ENCODE measurements at places on chromosomes 12 and 14.

DNA sequence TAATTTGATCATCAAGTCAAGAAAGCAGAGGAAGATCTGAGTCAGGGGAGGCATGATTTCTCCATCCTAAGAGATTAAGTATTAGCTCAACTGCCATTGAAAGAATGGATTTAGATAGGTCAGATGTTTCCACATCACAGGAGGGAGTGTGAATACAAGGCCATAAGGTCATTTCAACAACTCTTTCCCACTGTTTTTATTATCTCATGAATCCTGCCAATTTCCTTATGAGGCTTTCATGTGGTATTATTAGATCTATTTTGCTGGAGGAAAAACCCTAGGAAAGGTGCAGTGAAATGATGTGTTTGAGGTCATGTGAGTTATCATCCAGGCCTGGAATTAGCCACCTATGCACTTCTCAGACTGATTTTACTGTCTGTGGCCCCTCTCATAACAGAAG, 269.0 kb downstream of the NOVA1 start:
- no peak for DNase-seq

DNA sequence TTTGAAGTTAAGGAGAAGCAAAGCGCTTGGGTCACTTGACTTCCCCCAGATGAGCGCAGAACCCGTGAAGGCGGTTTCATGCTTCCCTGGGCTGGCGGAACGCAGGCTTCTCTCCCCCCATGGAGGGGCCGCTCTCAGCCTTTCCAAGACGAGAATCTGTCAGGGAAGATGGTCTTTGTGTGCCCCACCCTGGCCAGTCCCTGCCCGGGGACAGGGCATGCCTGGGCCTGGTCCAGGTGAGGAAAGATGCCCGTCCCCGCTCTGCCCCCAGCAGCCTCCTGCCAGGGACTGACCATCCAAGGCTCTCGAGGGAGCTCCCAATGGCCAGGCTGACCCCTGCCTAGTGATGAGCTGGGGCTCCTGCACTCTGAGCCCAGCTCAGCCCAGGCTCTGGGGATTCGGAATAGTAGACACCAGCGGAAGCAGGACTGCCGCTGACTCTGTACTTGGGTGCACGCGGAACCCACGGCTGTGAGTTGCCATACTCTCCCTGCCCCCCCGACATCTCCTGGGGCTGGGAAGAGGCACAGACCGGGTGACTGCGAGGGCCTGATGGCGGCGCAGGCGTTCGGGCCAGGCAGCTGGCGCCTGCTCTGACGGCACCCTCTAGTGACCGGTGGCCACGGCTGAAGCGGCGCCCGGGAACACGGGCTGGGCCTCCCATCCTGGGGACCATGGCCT, 142.2 kb upstream of the FKBP4 start:
- DNase-seq: no peak

DNA sequence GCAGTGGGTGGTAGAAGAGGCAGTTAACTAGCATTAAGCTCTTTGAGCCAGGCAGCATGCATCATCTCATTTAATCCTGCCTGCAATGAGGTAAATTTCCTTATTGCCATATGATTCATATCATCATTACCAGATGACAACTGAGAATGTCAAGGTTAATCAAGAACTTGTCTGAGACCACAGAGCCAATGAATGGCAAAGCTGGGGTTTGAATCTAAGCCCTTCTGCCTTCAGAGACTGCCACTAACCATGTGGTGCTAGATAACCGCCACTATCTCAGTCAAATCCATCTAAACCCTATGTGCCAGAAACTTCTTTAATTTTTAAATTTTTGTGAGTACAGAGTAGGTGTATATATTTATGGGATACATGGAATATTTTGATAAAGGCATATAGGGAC, 77.8 kb upstream of the GRIP1 start:
- DNase-seq: no peak

DNA sequence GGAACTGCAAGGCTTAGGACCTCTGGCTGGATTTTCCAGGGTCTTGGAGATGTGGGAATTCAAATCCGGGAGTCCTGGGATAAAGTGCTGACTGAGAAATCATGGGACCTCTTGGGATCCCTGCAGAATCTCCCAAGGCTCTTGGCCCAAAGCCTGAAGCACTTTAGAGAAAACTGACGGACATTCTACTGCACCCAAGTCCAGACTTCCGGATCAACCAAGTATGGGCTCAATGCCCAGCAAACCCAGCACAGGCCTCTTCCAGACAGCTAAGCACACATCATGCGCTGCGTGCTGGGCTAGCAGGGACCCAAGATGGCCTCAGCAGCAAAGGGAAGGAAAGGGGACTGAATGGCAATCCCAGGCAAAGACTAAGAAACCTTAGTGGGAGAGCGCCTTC, 85.0 kb downstream of the ACTN1 start:
- no peak for DNase-seq

GRCh38 chr12:47079981-47080724, 394 bp upstream of the AMIGO2 start:
- peak; percentile 46 for DNase-seq

DNA sequence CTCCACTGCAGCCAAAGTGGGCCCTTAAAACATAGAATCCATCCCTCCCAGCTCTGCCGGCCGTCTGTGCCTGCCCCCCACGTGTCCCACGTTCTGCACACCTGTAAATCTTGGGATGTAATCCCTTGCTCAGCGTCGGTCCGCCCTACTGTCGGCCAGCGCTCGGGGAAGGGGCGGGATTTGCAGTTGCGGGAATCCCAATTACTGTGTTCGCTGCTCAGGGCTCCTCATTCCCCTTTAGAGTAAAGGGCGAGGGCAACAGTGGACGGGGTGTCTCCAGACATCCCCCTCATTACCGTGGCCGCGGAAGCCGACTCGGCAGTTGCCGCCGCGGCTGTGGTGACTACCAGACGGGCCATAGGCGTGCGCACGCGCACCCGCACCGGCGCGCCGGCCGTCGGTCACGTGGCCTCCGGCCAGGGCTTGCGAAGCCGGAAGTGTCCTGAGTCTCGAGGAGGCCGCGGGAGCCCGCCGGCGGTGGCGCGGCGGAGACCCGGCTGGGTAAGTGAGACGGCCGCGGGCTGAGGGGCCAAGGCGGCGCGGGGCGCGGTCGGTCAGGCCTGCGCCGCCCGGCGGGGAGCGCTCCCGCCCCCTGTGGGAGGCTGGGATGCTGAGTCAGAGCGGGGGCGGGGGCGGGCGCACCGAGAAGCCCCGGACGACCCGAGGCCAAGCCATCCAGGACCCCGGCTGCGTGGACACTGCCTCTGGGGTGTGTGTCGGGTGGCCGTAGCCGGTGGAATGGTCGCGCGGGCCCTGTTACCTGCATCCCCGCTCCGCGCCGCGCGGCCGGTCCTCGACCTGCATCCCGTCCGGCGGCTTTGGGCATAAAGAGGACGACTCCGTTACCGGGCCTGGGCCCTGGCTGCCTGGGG, at the start of gene TBK1:
Gene TBK1, plus strand, starts transcription at position 434 of the 872 bp plus-strand sequence. CDS start 3,751 bp downstream, outside the sequence.
- DNase-seq: peak; percentile 80

GRCh38 chr14:22626590-22626989, 17.6 kb downstream of the OR6J1 start:
- DNase-seq: no peak

DNA sequence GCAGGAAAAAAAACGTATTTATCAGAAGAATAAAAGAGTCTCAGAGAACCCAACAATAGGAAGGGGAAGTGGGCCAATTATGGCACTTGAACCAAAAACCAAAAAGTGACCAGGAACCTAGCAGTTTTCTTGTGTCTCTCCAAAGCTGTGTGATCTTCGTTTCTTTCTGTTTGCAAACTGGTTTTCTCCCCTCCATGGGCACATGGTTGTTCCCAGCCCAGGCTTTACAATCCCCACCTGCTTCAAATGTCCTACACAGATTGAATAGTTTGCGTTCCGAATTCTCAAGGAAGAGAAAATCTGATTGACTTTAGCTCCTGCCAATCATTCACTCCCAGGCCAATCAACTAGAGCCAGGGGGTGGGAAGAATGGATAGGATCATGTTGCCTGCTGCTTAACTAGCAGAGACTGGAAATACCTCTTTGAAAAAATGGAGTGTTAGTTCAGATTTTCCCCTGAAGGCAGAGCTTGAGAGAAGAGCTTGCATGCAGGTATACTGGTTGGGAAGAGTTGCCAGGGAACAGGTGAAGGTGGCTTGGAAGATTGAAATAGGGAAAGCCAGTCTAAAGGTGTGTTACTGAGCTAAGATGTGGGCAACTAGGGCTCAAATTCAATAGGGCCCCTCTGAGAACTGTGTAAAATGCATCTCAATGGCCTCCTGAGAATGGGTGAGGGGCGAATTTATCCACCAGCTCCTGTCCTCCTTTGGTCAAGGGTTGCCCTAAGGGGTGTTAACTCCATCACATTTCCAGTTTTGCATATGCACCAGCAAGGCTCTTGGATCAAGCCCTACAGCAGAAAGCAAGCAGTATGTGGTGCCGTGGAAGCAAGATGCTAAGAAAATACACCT, 106.4 kb upstream of the SRRM4 start:
- DNase-seq: no peak

Measured in activated naive CD8-positive, alpha-beta T cell treated with anti-CD3 and anti-CD28 coated beads, Interleukin-2, amount 50 U/mL, for 24 hours (primary cell).